ENCODE measurements at places on chromosomes 12 and 14.
A peak's percentile ranks its signal among the peaks of the same experiment; 100 is the strongest.

DNA sequence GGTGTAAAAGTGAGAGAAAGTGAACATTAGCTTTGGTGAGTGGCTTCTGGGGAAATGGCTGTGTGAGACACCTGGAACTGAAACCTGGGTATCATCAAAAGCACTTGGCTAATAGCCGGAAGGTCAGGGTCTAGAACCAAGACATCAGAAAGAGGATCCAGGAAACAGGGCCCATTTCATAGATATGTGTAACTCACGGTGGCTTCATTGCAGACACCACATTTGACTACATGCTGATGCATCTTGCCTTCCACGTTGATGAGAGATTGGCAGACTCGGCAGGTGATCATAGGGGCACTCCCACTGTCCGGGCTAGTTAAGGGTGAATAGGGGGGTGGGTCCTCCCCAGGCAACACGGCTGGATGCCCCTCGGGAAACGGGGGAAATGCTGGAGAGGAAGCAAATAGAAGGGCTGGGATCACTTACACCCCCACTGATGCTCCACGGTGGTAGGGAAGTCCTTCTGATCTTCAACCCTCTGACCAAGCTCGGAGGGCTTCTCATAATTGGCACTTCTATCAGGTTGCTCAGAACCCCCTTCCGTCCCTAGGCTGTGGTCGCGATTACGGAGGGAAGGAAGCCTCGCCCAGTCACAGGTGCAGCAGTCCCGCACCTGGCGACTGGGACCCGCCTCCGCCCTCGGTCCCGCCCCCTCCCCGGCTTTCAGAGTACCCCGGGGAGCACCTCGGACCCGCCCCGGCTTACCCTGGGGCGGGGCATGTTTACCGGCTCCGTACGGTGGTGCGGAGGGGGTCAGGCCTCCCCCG, 593 bp downstream of the PIP4P1 start:
- DNase-seq, result no peak

GRCh38 chr12:109637348-109637747, 63.8 kb downstream of the MVK start:
- no peak for DNase-seq

- no peak for DNase-seq
Observed at GRCh38 chr12:43158126-43158525, 393.9 kb downstream of the ADAMTS20 start.

DNA sequence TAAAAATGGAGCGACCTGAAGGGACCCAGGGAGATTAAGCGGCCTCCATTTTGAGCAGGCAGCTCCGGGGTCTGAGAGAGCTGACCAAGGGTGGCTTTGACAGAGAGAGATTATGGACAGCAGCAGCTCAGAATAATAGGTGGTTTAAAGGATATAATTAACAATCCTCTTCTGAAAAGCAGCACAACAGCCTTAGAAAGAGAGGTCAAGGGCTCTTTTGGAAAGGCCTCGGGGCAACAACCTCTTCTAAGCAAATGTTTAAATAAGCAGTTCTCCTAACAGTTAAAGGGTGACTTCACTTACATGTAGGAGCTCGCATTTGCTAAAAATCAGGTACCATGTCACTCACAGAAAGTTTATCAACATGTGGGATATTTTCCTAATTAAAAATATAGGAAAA, 87.2 kb upstream of the FRMD6 start:
- no peak for DNase-seq

DNA sequence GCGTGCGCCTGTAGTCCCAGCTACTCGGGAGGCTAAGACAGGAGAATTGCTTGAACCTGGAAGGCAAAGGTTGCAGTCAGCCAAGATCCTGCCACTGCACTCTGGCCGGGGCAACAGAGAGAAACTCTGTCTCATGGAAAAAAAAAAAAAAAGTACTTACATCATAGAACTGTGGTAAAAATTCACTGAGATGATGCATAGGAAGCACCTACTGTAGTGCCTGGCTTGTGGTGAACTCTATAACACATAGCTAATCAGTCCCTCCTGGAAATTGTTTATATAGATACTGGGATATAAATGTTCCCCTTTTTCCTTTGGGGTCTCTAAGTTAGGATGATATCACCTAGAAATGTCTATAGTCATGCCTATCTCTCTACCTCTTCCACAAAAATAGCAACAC, 89.7 kb upstream of the CPM start:
- no peak for DNase-seq

DNA sequence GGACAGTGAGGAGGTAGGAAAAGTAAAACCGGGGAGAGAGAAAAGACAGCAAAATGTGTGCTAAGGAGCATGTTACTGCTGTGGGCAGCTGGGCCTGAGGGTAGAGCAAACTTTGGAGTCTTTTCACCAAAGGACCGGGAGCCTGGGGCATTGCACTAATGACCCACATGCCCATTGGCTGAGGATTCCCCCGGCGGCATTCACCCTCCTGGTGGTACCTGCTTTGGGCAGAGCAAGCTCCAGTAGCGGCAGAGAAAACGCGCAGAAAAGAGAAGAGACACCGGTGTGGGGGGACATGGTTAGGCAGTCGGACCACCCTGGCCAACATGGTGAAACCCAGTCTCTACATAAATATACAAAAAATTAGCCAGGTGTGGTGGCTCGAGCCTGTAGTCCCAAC, 83.4 kb upstream of the ESRRB start:
- no peak for DNase-seq

DNA sequence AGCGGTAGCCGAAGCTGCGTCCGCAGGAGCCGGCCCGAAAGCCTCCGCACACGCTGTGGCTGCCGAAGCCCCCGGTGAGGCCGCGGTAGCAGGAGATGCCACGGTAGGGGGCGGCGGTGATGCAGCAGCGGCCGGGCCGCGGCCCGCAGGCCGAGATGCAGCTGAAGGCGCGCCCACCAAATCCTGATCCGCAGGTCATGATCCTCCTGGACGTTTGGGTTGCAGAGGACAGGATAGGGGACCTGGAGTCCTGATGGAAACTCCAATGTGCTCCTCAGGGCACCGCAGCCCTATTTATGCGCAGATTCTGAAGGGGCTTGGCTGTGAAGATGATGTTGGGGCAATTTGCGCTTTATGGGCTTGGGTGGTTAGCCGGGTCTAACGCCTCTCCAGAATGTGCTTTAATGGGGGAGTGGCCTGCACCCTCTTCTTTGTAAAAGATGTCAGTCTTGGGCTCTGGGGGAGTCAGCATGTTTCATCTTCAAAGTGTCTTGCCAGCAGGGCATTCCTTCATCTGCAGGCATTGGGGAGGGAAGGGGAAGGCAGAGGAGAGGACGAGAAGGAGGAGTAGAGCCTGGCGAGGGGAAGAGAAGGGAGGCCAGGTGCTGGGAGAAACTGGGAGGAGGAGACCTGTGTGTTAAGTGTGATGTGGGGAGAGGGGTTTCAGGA, at the start of gene KRT81:
Gene KRT81 (minus strand): TSS at position 268 of the 669 bp plus-strand sequence. CDS start 69 bp downstream, at position 199.
- no peak for DNase-seq

GRCh38 chr14:54232735-54233134, 164.1 kb upstream of the CDKN3 start:
- no peak for DNase-seq

GRCh38 chr12:1566449-1567135, 27.8 kb downstream of the FBXL14 start:
- no peak for DNase-seq

- no peak for DNase-seq
Observed at GRCh38 chr12:53764615-53765014, 12.8 kb upstream of the CISTR start.

GRCh38 chr14:31543969-31544799, 17.0 kb upstream of the NUBPL start:
- DNase-seq, result no peak

GRCh38 chr12:71399197-71399596, 40.4 kb upstream of the LGR5 start:
- DNase-seq, result no peak

DNA sequence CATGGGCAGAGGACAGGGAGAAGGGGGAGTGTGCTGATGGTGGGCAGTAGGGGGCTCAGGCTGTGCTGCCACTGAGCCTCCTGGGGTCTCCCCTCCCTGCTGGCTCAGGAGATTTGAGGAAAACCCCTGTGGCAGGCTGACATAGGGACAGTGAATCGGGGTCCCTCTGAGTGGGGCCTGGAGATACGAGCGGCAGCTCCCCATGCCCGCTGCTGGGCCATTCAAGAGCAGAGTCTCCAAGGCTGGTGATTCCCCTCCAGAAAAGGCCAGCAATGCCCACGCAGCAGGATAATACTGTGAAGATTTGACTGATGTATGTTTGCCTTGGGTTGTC, 288.7 kb upstream of the SFSWAP start:
- DNase-seq, result no peak

- no peak for DNase-seq
Observed at GRCh38 chr12:101694986-101695385, 2.5 kb upstream of the CHPT1 start.

DNA sequence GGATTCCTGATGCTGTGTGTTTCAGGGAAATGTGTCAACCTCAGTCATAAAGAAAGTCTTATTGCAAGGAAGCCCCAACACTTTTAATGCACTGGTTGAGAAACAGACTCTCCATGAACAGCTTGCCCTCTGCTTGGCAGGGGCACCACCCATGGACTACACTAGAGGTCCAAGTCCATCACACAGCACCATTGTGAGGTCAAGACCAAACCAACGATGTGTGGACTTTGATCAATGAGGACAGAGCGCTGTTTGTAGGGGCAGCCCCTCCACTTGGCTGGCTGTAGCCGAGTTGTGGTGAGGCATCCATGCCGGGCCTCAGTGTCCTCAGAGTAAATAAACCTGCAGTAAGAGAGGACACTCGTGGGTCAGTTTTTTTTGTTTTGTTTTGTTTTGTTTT, 29.8 kb downstream of the ZFYVE21 start:
- DNase-seq, result no peak

DNA sequence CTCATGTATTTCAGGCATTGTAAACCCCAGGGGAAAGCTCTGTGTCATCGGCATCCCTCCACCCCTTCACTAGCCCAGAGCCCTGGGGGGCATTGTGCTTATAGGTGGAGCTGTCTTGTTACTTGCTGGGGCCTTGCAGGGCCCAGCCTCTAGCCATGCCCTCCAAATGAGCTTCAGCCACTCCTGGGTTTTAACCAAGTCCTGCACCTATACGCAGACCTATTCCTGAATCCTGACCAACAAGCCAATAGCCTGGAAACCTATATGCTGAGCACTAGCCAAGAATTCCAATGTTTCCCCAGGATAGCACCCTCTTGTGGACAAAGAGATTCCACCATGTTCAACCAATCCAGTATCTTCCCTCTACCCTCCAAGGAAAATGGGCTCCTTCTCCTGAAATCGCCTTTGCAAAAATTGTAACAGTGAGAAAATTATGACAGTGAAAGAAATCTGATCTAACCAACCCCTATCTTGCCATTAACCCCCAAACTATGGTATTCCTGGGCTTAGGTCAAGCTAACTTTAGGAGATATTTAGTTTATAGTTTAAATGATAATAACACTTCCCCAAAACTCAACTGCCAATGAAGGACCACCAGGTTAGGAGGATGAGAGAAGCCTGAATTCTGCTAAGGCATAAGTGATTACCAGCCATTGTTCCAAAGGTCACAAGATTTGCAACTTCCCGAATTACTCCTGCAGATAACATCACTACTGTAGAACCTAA, 55.5 kb downstream of the TTC7B start:
- DNase-seq, result no peak

DNA sequence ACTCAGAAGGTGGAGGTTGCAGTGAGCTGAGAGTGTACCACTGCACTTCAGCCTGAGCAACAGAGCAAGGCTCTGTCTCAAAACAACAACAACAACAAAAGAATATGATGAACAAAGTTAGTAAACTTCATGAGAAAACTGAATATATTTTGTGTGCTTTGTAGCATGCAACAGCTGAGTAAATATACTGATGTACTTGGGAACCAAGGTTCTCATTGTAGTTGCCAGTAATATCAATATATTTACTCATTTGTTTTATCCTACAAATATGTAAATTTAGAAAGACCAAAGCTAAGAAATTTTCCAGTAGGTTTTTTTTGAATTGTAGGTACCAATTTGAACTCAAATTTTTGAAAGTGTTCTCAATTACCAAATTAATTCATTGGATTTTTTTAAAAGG, 127.2 kb downstream of the IPO8 start:
- DNase-seq, result no peak

- DNase-seq, result no peak
Observed at GRCh38 chr12:2857576-2857975, 737 bp upstream of the TEX52 start.

DNA sequence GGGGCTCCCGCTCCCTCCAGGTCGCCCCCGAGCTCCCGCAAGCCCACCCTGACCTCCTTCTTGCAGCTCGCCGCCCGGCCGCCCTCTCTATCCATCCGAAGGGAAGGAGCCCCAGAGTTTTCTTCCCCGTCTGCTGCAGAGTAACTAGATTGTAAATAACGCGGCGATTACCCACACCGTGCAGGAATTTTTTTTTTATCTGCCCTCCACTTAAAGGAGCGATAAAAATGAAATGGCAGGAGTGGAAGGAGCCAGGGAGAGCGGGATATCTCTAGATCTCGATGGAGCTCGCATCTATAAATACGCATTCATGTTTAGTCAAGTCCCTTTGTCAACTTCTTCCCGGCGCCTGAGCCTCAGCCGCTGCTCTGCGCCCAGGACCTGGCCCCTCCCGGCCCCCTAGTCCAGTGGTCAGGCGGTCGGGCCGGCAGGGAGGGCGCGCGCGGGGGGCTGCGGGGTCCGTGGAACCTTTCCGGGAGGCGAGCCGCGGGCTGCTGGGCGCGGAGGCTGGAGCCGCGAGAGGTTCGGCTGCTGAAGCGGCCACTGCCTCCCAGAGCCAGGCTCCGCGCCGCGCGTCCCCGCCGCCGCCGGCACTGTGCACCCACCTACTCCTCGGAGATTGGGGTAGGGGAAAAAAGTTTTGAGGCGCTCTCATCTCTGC, 386.0 kb downstream of the BCAT1 start:
- DNase-seq, result peak; percentile 36
